ENCODE measurements at places on chromosomes 12 and 14. TPM values are rescaled to one million over a fixed set of nuclear protein-coding genes. Genes with fewer than 3 reads are reported as not detected.

DNA sequence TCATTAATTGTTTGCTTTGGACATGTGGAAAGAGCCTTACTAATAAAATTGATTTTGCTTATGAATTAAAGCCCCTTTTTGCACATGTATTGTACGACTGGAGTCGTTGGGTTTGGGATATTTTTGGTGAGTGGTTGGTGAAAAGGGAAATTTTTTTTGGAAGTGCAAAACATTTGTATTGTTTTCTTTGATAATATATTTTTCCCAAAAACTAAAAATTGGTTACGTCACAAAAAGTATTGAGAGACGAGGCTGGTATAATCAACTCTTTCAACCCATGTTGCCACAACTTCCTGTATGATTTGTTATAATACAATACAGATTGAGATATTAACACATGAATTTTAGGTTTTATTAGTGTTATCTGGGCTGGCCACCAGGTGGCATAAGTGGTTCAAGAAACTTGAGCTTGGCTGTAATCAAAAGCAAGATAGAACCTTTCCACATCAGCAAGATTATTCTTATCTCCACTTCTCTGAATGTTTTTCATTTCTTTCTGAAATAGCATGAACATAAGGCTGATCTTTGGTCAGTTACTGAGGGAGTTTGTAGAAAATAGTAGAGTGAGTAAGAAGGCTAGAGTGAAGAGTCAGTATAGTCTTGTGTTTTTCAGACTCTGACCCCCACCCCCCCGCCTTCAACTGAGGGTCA lies 8.7 kb downstream of the NGDN start:
- DNase-seq = peak; percentile 66

GRCh38 chr12:104498211-104498801 lies 41.6 kb downstream of the CHST11 start:
- no peak for DNase-seq

- DNase-seq = no peak
These were observed 213.5 kb upstream of the KRR1 start for GRCh38 chr12:75724928-75725312.

GRCh38 chr12:127107744-127108143 lies 1159.2 kb upstream of the TMEM132C start:
- no peak for DNase-seq

DNA sequence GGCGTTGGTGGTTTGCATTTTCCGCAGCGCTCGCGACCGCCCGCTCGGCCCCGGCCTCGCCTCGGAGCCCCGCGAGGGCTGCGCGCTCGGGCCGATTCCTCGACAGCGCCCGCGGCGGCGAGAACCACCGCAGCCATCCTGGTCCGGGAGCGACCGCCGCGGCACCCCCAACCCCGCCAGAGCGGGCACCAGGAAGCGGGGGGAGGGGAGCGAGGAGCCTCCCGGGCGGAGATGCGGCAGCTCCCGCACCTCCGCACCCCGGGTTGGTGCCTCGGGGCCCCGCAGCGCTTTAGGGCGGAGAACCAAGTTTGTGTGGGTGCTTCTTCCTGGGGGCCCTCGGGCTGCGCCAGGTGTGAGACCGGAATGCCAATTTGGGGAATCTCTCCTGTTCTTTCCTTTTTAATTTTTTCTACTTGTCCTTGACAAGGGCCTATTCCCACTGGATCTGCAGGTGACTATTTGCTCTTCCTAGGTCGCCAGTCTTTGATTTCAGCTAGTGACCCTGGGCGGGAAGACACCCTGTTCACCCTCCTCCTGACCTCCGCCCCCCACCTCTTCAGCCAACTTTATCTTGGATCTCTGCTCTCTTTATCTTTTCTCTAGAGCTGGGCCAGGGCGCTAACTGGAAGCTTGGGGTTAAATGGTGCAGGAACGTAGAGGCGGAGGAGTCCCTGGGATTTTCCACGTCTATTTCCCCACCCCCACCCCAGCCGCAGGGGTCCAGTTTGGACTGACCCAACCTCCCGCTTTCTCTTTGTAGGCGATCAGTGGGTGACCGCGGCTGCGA lies at the start of gene SOCS2:
TSS of gene SOCS2 (plus strand) at position 751 of the 787 bp plus-strand sequence. CDS start 223 bp downstream, outside the sequence.
- no peak for DNase-seq

- no peak for DNase-seq
These were observed 189.6 kb downstream of the FOXN3 start for GRCh38 chr14:89227496-89227836.

- DNase-seq = no peak
These were observed 22.2 kb downstream of the P2RX4 start for GRCh38 chr12:121232163-121232562.

DNA sequence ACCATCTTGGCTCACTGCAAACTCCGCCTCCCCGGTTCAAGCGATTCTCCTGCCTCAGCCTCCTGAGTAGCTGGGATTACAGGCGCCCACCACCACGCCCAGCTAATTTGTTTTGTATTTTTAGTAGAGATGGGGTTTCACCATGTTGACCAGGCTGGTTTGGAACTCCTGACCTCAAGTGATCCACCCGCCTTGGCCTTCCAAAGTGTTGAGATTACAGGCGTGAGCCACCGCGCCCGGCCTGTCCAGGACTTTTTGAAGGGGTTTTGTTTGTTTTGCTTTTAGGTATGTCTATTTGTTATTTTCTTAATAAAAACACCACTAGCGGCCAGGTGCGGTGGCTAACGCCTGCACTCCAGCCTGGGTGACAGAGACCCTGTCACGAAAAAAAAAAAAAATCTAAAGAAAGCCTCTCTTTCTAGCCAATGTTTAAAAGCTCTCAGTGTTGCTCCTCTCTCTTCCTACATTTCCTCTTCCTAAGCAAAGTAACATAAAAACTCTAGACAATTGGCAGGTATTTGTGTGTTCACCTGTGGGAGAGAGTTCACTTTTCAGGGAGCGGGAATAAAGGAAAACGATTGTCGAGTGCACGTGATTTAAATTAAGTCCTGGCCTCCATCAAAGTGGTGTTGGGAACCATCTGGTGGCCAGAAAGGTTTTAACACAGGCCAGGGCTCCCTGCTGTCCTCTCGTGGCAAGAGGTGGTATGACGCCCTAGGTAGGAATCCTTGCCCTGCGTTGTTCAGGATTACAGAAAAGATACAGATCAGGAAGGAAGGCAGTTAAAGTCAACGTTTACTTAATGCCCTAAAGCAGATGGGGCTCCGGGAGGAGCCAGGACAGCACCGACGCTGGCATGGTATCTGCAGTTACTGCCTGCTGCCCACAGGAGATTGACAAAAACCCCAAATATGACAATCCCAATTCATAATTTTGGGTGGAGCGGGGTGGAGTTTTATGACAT lies 36.2 kb upstream of the ATP23 start:
- peak; percentile 78 for DNase-seq

- no peak for DNase-seq
These were observed 103.8 kb upstream of the FKBP4 start for GRCh38 chr12:2691006-2691344.

DNA sequence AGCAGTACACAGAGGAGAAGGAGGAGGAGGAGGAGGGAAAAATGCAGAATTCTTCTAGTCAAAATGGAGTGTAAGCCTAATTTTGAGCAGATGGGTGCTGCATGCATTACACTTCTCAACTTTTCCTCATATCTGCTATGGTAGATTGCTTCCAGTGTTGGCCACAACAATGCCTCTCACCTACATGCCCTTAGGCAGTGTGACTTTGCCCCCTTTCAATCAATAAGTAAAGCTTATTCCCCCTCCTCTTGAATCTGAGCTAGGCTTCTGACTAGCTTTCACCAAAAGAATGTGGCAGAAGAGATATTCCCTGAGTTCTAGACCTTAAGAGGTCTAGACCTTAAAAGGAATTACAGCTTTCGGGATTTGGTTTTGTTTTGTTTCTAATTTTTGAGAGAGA lies 3.2 kb upstream of the METTL3 start:
- no peak for DNase-seq

DNA sequence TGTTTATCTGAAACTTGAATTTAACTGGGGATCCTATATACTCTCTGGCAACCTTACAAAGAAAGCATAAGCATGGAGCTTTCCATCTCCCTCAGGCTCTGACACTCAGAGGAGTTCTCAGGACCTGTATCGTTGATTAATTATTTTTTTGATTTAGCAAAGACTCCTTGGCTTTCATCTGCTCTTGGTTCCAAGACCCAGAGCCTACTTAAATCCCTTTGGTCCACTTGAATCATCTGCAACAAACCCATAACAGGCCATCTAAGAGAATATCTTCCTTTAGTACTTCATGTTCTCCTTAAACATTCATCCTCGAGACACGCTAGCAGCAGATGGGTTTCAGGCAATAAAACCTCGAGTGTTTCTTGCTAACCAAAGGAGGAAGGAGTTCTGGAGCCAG lies 85.4 kb downstream of the ZFP36L1 start:
- no peak for DNase-seq

- DNase-seq = no peak
These were observed 53.1 kb upstream of the STON2 start for GRCh38 chr14:81453166-81453766.

- no peak for DNase-seq
These were observed 80.6 kb upstream of the DICER1 start for GRCh38 chr14:95237958-95238340.

GRCh38 chr12:19095331-19095730 lies 34.2 kb upstream of the PLEKHA5 start:
- DNase-seq = no peak

DNA sequence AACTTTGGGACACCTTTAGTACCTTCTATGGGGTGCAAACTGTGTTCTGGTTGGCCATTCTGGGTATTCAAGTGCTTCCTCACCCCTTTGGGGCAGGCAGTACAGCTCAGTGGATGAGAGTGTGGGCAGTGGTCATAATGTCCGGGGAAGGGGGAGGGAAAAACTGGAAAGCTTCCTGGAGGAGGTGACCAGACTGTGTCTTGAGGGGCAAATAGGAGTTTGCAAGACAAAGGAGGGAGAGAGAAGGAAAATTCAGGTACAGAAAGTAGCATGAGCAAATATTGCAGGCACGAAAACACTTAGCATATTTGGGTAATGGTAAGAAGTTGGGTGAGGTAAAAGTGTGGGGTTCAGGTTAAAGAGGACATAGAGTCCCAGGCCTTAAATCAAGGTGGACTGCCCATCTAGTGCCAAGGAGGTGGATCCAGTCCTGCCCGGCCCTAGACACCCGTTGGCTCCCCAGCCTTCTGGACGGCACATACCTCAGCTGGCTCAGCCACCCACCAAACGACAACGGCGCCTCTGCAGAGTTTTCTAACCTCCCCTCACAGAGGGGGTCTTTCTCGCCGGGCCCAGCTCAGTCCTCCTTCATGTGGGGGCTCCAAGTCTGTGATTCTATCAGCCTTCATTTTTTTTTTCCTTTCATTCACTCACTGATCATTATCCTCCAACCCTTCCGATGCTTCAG lies 86.4 kb downstream of the DICER1 start:
- no peak for DNase-seq

GRCh38 chr12:69837191-69837590 lies 12.2 kb downstream of the MYRFL start:
- no peak for DNase-seq

DNA sequence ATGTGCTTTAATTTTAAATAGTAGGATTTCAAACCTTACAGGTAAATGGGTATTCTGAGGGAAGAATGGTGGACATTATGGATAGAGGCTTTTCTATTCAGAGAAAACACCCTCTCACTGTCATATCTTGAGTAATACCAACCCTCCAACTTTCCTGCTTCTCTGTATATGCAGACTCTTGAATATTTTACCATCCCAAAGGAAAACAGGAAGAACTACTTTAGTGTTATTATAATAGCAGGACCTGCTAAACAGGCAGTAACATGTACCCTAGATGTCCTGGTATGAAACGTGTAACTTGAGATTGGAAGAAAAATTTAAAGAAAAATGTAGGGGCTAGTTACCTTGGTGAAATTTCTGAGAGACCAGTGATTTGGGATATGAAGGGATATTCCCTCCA lies 82.9 kb upstream of the TRHDE start:
- DNase-seq = no peak

GRCh38 chr12:131589221-131589897 lies 121.5 kb upstream of the SFSWAP start:
- no peak for DNase-seq

GRCh38 chr12:57454566-57455373 lies at the start of gene INHBE:
Gene INHBE, plus strand, starts transcription at chr12:57455307. Its CDS starts 230 bp downstream, at chr12:57455537.
- no peak for DNase-seq

GRCh38 chr12:112992541-112993398 lies 14.5 kb downstream of the OAS2 start:
- no peak for DNase-seq

- no peak for DNase-seq
These were observed 14.6 kb downstream of the GPR84 start for GRCh38 chr12:54349679-54350078.

DNA sequence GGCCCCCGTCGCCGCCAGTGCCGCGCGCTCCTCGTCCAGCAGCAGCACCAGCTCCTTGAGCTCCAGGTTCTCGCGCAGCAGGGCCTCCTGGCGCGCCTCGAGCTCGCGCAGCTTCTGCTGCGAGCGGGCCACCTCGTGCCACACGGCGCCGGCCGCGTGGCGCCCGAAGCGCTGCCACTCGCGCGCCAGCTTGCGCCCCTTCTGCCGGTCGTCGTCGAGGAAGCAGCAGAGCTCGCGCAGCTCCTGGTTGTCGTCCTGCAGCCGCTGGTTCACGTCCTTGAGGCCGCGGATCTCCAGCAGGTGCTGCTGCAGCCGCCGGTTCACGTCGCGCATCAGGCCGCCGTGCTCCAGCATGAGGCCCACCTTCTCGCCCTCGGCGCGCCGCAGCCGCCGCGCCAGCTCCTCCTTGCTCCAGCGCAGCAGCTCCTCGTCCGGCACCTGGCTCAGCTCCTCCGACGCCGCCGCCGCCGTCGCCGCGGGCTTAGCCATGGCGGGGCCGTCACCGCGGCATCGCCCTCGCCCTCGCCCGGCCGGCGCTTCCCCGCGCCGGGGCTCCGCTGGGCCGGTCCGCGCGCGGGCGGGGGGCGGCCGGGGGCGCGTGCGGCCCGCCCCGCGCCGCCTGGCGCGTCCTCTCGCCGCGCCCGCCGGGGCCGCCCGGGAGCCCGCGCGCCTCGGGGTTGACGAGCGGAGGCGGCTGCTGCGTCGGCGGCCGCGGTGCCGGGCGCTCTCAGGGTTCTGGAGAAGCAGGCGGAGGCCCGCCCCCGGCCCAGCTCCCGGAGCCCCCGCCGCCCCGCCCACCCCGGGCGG lies at the start of gene CCDC85C:
TSS of gene CCDC85C (minus strand) at position 737 of the 807 bp plus-strand sequence. CDS start at position 489, 248 bp downstream.
- peak; percentile 54 for DNase-seq

The IL26 gene
- not detected for total RNA-seq

The EML5 gene
- 0.54 TPM for total RNA-seq

The AICDA gene
- total RNA-seq = not detected

The OAS1 gene
- 24.5 TPM for total RNA-seq

The PLEKHH1 gene
- total RNA-seq = 0.27 TPM

The AP1G2 gene
- total RNA-seq = 132 TPM

The GLIPR1L2 gene
- total RNA-seq = 0.27 TPM

The ART4 gene
- 0.27 TPM for total RNA-seq

The CPNE6 gene
- not detected for total RNA-seq

The ANKS1B gene
- not detected for total RNA-seq
